ENCODE measurements at places on chromosomes 16 and 17. TPM values are rescaled to one million over a fixed set of nuclear protein-coding genes. Genes with fewer than 3 reads are reported as not detected.
A peak's percentile ranks its signal among the peaks of the same experiment; 100 is the strongest.

DNA sequence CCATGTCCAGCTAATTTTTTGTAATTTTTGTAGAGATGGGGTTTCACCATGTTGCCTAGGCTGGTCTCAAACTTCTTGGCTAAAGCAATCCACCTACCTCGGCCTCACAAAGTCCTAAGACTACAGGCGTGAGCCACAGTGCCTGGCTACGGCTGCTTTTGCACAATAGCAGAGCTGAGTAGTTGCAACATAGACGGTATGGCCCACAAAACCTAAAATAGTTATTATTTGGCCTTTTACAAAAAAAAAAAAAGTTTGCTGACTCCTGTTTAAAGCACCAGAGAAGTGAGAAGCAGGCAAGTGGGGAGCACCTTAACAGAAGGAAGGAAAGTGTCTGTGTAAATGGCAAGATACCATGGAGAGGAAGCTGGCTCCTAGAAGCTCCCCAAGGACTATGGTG lies 5.3 kb upstream of the HSF5 start:
- DNase-seq: no peak

GRCh38 chr17:77372444-77373298 lies 231.9 kb downstream of the SEC14L1 start:
- peak; percentile 56 for DNase-seq

- no peak for DNase-seq
These were observed 5.4 kb upstream of the CEP295NL start for GRCh38 chr17:78908426-78908825.

- DNase-seq: no peak
These were observed 116.4 kb upstream of the SMURF2 start for GRCh38 chr17:64778240-64779097.

DNA sequence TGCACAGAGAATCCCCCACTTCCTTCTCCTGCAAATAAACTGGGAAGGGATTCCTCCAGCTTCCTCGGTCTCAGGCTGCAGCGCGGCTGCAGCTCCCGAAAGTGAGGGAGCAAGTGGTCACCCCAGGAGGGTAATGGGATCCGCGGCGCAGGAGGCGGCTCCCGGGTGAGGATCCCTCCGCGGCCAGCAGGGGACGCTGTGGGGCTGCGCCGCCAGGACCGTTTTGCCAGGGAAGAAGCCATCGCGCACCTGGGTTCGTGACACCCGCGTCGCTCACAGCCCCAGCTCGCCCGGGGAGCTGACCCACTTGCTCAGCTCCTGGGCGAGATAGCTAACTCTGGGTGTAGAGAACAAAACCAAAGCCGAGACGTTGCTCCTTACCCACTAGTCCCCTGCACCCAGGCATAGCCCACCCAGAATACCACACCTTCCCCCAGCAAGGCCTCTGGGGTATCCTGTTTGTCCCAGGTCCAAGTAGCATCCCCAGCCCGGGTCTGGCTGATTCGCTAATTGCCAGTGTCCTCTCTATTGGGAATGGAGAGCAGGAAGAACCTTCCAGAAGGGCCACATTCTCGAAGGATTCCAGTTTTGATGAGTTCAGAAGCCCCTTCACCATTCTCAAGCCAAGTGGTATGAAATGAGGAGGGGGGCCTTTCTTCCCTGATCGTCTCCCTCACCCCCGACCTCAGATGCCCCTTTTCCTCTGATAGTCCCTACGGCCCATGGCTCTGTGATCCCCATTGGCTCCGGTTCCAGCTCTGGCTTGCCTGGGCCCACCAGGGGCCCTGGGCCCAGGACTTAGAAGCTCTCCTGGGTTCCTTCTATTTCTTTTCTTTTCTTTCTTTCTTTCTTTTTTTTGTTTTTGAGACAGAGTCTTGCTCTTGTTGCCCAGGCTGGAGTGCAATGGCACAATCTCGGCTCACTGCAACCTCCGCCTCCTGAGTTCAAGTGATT lies 14.1 kb downstream of the CYGB start:
- DNase-seq: peak; percentile 54

DNA sequence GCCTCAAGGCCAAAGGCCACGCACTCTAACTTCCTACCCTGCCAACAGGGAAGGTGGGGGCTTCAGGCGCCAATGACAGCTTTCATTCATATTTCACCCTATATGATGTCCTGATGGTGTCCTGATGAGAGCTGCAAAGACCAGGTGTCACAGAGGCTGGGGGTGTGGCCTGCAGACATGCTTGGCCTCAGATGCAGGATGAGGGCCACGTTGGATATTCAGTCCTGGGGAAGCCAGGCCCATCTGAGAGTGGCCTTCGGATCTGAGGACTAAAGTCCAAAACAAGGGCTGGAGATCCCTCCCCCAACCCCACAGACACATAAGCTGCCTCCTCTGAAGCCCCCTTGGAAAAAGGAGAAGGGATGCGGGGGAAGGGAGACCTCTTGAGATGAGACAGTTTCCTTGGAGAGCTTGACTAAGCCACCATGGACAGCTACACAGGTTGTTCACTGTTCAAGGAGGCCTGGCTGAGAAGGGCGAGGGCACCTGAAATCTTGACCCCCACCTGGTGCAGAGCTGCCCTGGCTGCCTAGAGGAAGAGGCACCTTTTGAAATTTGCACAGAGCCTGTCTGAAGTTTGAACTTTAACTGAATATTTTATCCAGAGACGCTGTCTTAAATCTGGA lies 24.3 kb upstream of the GSG1L start:
- DNase-seq: no peak

DNA sequence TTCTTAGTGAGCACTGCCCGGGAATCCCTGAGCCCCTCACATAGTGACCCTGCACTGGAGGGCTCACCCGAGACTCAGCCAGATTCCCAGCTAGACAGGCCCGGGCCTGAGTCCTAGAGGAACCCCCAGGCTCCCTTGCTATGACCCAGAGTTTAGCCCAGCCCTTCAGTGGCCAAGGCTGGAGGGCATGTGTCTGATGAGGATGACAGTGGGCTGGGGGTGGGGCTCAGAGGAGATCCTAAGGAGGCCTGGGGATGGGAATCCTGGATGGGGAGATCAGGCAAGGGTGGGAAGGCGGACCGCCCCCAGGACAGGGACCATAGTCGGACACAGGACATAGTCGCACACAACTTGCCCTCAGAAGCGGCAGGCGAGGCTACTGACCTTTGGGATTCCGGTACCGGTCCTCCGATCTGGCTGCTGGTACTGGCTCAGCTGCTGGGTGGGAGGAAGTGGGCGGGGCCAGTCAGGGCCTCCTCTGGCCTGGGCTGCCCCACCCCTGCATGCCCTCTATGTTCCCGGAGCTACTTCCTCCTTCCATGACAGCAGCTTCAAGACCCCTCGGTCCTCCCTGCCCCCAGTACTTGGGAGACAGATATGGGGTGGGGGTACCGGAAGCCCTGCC lies 1.1 kb downstream of the CD79B start:
- DNase-seq: no peak

- DNase-seq: no peak
These were observed 12.8 kb upstream of the ZFP90 start for GRCh38 chr16:68526143-68526781.

DNA sequence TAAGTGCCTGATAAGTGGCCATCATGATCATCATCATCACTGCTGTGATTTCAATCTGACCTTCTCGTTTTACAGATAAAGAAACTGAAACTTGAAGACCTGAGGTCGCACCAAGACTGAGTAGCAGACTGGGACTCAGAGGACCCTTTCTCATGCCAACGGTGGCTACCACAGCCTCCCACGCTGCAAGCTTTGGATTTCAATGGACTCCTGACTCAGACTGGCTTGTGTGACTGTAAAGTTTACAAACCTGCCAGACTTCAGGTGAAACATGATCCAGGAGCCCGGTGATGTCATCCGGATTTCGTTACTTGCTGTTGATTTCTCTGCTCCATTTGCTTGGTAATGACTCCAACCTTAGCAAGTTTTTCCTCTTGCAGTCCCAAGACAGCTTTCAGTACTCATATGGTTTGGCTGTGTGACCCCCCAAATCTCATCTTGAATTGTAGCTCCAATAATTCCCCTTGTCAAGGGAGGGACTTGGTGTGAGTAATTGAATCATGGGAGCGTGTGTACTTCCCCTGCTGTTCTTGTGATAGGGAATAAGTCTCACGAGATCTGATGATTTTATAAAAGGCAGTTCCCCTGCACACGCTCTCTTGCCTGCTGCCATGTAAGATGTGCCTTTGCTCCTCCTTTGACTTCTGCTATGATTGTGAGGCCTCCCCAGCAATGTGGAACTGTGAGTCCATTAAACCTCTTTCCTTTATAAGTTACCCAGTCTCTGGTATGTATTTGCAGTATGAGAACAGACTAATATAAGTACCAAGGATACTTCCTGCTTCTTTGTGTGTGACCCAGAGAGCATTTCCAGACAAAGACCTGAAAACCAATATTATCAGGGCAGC lies 26.7 kb upstream of the IRX6 start:
- DNase-seq: peak; percentile 42

- DNase-seq: no peak
These were observed 2.1 kb downstream of the CMTM2 start for GRCh38 chr16:66581246-66581952.

DNA sequence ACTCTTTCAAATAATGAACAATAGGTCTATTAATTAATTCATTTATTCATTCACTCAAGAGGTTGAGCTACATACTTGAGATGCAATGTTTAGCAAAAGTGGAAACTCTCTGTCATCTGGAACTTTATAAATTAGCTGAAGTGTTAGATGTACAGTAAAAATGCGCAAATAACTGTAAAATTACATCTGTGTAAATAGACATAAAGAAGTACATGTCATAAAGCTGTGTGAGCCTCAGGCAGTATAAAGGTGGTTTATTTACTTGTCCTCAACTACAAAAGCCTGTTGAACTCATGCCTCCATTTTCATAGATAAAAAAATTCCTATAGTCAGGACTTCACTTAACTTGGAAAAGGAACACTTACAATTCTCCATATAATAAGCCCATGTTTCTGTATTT lies 343.1 kb downstream of the CDH11 start:
- no peak for DNase-seq

DNA sequence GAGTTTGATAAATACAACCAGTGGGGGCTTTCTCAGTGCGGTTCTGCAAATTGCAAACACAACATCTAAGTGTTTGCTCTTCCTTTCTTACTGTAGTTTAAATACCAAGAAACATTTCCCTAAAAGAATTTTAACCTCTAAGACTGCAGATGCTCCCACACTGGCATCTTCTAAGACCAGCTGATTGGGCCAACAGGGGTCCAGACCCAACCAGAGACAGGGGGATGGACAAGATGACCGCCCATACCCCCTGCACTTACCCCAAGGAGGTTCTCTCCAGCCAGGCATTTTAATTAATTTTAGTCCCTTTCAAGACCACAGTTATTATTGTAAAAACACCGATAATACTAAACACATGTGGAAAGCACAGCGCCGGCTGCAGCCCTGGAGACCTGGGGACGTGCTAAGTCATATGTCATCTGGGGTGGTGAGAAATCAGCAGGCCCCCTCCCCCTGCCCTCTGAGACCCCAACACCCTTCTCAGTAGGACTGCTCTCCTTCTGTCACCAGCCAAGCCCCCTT lies 242.3 kb downstream of the SOX9 start:
- no peak for DNase-seq

DNA sequence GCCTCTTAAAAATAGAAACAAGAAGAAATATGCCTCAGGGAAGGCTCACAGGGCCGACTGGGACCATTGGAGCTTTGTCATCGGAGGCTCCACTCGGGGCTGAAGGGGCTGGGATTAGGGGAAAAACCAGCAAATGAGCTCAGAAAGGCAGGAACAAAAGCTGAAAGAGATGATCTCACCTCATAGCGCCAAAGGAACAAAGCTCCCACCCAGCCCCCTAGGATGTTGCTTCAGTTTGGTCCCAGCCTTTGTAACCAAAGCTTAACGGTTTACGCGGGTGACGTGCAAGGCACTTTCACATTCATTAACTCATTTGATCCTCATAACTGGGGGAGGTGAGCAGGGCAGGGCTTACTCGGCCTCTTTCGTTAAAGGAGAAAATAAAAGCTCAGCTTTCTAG lies 168.5 kb upstream of the DYNLRB2 start:
- no peak for DNase-seq

DNA sequence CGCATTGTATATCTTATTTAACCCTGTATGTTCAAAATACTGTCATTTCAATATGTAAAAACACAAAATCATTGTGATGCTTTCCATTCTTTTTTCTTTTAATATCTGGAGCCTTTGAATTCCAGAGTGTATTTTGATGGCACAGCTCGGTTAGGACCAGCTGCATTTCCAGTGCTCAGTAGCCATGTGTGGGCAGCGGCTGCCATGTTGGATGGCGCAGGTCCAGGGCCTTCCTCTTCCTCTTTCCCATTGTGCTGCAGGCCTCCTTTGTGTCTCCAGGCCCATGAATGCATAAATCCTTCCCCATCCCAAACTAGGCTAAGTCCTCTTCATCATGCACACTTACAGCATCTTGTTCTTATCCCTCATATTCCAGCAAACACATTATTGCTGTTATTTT lies 13.0 kb downstream of the IRX3 start:
- DNase-seq: no peak

DNA sequence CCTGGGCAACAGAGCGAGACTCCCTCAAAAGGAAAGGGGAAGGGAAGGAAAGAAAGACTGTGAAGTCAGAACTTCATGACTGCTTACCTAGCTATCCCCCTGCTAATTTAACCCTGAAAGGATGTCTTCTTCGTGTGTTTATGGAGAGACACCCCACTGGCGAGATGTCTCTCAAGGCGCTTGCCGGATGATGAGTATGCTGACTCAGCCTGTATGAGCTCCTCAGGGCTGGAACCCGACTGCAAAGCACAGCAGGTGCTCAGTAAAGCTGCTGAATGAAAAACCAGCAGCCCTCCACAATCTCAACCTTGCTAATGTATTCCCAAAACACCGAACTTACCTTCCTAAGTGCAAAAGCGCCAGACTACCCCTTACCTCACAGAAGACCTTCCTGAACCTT lies 2.3 kb downstream of the ANKFY1 start:
- no peak for DNase-seq

GRCh38 chr17:74603037-74603635 lies 11.1 kb upstream of the CD300LD start:
- DNase-seq: no peak

Gene VASN
- 3.4 TPM for total RNA-seq

Gene FBXL16
- total RNA-seq: not detected

Gene SLC35G6
- total RNA-seq: not detected

Gene GNAO1
- total RNA-seq: 2.0 TPM

Gene TBC1D3B
- total RNA-seq: not detected

Gene TSPAN10
- not detected for total RNA-seq

Gene TPSB2
- 14.3 TPM for total RNA-seq

Gene AXIN1
- 32.5 TPM for total RNA-seq

Gene PPY
- total RNA-seq: not detected

Gene RBL2
- 48.0 TPM for total RNA-seq

Gene RNF112
- 0.55 TPM for total RNA-seq
